Stimulated activated CD8-positive, alpha-beta memory T cell treated with anti-CD3 and anti-CD28 coated beads, Interleukin-15, amount 100 ng/mL, for 4 hours (primary cell): ENCODE measurements at places on chromosomes 11 and 22.

- DNase-seq, result no peak
Observed at GRCh38 chr11:110883256-110883655, 171.0 kb upstream of the ARHGAP20 start.

DNA sequence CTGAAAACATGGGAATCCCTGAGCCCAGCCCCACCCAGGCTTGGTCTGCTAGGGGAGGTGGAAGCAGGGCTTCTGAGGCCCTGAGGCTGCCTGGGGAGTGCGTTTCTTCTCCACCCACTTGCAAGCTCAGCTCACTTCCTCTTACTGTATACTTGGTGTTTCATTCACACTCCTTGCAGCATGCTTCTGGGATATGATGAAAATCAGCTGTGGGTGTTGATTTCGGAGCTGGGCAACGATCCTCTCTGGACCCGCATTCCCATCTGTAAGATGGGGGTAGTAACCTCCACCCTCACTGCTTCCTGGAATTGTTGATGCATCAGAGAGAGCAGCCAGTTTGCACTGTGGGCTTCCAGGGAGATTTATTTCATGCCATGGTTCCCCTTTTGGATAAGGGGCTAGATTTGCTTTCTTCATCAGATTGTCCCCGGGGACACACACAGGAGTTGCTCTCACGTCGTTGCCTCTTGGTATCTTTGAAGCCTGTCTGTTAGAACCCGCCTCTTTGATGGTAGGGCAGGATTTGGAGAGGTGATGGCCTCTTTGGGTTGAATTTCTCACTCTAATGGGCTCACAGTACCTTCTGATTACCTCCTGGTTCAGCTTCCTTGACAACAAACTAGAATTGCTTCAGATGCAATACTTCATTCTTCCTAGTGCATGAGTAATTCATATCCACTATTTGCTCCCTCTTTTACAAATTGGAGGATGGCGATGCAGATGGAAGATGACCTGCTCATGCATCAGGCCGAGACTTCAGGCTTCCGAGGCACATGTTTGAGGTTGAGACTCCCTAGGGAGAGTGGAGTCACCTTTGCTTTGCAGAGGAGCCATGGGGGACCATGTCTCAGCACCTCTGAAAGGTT, 40.4 kb downstream of the BCR start:
- no peak for DNase-seq

DNA sequence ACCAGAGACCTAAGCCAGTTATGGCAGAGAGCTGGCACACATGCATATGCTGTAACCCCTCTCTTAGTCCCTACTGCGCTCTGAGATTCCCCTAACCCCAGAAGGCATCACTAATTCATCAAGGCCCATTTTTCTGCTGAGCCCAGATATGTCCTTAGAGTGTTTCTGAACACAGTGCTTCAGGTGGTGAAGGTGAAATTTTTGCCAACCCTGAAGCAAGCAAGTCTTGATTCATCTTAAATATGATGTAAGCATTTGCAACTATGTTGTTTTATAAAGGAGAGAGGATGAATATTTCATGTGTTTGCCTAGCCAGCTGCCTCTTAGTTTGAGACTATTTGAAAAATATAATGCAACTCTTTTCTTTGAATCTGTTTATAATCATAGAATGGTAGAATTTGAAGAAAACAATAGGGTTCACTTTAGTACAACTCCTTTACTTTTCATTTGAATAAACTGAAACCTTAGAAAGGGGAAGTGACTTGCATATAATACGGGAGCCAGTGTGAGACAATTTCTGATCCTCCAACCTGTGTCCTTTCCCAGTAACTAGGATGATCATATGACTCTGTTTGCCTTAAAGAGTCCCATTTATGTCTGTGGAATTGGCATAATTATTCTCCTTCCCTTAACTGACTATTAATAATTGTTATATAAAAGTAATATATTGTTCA, 194.3 kb upstream of the MTNR1B start:
- DNase-seq, result no peak

DNA sequence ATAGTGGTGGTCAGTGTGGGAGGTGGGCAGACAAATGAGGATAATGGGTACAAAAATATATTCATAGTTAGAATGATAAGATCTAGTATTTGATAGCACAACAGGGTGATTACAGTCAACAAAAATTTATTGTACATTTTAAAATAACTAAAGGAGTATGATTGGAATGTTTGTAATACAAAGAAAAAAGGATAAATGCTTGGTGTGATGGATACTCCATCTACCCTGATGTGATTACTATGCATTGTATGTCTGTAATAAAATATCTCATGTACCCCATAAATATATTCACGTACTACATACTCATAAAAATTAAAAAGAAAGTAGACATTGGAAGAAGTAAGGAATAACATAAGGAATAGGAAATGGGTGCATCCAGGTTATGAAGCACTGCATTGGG, 15.4 kb downstream of the RRP8 start:
- DNase-seq, result no peak

- no peak for DNase-seq
Observed at GRCh38 chr22:44344407-44344806, 31.7 kb upstream of the SHISAL1 start.

- DNase-seq, result no peak
Observed at GRCh38 chr11:57287884-57288283, 36.9 kb downstream of the TNKS1BP1 start.

GRCh38 chr22:23060612-23061400, 9.5 kb upstream of the GNAZ start:
- no peak for DNase-seq
